NCI-H1092 treated with DMSO at 0.1 percent for 48 hours (cell line): ENCODE measurements at places on chromosomes 13 and 19.
A peak's percentile ranks its signal among the peaks of the same experiment; 100 is the strongest.

DNA sequence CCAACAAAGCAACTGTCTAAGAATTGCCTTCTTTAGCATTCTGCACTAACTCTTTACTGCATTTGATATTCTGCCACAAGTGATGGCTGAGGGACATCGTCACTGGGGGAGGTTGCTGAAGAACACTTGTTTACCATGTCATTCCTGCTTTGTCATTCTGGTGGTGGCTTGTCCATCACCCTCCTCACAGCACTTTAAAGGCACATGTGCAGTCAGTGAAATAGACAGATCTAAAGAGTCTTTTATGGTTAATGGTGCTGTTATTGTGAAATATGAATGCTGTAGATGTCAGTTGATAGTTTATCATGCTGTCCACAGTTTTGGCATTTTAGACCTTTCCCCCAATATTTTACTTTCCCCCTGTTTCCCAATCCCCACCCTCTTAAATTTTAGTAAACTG is 120.9 kb upstream of the TSC22D1 start:
- no peak for DNase-seq

DNA sequence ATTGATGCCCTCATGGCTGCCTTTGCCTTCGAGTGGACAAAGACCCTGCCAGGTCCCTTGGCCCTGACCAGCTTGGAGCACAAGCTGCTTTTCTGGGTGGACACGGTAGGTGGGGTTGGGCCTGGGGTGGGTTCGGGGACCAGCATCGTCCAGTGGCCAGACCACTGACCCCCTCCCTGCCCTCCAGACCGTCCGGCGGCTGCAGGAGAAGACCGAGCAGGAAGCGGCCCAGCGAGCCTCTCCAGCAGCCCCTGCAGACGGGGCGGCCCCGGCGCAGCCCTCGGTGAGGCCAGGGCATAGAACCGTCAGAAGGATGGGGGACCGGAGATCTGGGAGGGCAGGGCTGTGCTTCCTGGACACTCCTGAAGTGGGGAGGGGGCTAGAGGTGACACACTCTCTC is 10.6 kb downstream of the CAMSAP3 start:
- DNase-seq = no peak

DNA sequence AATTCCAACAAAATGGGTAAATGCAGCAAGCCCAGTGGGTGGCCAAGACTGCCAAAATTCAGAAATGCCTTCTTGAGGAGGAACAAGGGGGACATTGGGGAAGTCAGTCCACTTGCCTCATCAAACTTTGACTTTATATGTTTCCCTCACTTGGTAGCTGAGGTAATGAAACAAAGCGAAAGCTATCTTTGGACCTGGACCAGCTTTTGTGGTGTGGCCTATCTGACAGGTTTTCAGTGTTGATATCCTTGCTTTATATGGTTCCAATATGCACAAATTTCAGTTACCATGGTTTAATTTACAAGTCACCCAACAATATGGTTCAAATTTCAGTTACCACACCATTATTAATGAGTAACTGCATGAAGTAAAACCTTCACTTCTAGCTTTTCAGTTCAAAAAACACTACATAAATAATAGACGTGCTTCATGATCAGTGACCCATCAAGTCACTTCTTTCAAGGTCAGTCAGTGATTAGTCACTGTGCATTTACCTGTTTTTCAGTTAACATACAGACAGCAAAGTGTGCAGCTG is 17.7 kb upstream of the POU4F1 start:
- no peak for DNase-seq

- no peak for DNase-seq
These were observed 289.8 kb downstream of the COG6 start for GRCh38 chr13:39945226-39945625.

DNA sequence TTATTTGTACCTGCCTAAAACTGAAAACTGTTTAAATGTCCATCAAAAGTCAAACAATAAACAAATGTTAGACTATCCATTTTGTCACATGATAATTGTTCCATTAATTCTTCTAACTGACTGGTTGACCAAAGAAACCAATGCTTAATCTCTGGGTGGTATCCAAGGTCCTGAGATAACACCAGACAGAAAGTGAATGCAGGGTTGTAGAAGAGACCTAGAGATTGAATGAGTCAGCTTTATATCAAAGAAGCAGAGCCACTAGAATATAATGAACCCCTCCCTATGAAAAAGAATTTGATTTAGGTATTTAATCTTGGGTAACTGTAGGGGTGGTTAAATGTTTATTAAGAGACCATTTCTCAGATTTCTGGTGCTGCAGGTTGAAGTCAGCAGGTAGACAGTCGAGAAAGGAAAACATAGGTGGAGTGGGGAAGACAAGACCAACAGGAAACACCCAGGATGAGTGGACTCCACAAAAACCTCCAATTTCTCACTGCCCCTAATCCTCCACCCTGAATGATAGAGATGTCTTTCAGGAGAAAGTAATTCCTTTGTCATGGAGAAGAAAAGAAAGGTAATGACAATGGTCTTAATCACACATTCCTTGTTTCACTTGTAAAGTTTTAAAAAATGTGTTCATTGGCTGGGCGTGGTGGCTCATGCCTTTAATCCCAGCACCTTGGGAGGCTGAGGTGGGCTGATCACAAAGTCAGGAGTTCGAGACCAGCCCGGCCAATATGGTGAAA is 536.4 kb downstream of the IRS2 start:
- DNase-seq = no peak

GRCh38 chr19:5799247-5800241 is 5.3 kb upstream of the NRTN start:
- DNase-seq = peak; percentile 76

DNA sequence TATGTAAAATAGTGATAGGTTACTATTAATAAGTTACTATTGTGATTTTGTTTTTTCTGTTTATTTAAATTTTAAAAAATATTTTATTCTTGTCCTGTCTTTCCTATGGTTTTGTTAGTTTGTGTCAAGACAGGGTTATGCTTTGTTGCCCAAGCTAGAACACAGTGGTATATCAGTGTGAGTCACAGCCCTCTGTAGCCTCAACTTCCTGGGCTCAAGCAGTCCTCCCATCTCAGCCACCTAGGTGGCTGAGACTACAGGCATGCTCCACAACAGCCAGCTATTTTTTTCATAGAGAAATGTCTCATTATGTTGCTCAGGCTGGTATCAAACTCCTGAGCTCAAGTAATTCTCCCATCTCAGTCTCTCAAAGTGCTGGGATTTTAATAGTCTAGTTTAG is 99.5 kb downstream of the ZNF675 start:
- DNase-seq = no peak

DNA sequence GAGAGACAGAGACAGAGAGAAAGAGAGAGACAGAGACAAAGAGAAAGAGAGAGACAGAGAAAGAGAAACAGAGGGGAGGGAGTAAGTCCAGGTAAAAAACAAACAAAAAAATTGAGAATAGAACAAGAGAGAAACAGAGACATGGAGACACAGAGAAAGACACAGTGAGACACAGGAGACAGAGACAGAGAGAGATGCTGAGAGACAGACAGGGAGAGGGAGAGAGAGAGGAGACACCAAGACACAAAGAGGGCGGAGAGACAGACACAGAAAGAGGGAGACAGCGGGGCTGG is 5.8 kb upstream of the PROZ start:
- peak; percentile 35 for DNase-seq

GRCh38 chr19:58054901-58055874 is 3.9 kb upstream of the ZNF135 start:
- peak; percentile 67 for DNase-seq

DNA sequence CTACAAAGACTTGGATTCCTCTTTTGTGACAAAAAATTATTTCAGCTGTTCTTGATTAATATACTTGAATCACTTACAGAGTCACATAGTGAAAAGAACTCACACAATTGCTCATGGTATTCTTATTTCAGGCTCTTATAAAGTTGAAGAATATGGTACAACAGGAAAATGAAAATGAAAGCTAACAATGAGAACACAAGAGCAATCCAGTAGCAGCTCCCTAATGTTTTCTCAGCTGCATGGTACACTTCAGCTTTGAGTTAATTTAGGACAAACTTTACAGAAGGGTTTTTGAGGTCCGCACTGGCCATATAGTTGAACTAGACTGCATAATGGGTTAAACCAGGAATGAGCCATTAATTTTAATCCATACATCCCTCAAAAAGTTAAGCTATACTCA is 1261.8 kb downstream of the SLITRK5 start:
- DNase-seq = peak; percentile 17

DNA sequence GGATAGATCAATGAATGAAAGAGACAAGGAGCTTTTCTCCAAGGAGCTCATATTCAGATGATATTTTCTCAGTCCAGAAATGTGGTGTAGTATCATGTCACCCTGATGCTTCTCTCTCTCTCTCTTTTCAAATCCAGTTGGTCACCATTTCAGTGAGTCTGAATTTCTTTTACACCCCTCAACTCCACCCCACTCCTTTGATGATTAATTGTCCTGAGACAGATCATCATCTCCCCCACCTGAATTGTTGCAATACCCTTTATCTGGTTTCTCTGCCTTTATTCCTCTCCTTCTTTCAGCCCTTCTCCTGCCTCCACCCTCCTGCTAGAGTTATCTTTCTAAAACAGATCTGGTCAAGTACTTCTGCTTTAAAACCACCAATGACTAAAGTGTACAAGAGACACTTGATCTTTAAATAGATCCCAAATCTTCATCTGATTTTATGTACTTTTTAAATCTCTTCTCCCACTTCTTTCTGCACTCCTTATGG is 299.8 kb downstream of the KLF5 start:
- no peak for DNase-seq

- no peak for DNase-seq
These were observed 60.0 kb upstream of the GPR183 start for GRCh38 chr13:99367106-99367616.

GRCh38 chr13:109715902-109716301 is 70.5 kb downstream of the IRS2 start:
- no peak for DNase-seq

GRCh38 chr19:16457195-16457953 is 14.4 kb downstream of the EPS15L1 start:
- peak; percentile 33 for DNase-seq

DNA sequence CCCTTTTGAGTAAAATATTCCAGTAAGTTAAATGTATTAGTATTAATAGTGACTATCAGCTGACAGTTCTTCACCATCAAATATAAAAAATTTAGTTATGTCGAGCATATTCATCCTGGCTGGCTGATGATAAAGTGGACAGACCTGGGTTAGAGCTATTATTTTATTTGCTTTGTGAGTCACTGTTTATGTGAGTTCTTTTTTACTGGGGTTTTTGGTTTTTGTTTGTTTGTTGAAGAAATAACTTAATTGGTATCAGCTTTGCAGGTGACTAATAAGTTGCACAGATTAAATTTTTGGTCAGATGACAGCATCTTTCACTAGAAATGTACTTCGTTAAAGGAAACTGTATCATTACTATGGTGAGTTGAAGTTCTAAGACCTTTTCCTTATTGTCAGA is 224.7 kb downstream of the GGACT start:
- no peak for DNase-seq

DNA sequence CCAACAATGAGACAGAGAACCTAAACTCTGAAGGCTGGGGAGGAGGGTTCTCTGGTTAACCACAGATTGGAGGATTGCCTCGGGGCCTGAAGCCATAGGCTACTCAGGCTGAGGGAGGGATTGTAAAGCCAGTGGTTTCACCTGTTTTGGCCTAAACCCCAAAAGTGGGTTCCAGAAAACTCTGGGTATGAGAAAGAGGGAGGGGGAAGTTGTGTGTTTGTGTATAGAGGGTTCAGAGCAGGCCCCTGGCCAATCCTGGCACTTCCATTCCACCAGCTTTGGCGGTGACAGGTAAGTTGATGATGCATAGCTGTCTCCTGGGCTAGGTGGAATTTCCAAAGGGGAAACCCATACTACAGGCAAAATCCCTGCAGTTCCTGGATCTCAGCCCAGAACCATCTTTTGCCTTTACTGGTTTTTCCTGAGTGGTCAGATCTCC is 13.5 kb upstream of the CCDC97 start:
- DNase-seq = no peak

DNA sequence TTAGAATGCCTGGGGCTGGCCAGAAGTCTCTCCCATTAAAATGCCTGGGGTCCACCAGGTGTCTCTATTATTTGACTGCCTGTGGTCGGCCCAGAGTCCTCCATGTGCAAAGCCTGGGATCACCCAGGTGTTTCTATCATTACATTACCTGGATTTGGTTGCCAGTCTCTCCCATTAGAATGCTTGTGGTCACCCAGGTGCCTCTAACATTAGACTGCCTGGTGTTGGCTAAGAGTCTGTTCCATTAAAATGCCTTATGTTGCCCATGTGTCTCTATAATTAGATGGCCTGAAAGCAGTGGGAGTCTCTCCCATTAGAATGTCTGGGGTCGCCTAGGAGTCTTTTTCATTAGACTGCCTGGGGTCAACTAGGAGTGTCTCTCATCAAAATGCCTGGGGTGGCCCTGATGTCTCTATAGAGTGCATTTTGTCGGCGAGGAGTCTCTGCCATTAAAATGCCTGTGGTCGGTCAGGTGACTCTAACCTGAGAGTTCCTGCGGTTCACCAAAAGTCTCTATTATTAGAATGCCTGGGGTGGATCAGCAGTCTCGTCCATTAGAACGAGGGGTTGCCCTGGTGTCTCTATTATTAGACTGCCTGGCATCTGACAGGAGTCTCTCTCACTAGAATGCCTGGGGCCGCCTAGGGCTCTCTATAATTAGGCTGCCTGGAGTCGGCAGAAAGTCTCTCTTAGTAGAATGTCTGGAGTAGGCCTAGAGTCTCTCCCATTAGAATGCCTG is 1540.5 kb downstream of the UQCRFS1 start:
- no peak for DNase-seq

DNA sequence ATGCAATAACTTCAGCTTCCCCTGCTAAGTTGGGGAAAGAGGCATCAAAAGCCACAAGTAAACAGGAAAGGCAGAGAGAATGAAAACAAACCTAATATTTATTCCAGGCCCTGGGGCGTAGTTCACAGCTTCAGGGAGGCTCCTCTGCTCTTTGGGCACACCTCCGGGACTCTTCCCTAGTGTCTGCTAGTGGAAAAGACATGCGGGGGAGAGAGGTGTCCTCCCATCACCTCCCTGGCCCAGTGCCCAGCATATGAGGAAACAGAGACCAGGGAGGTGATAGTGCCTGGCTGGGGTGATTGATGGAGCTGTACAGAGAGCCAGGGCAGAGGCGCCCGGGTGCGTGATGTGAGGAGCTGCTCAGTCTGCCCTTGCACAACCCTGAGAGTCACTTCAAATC is 71.0 kb downstream of the RASL11A start:
- no peak for DNase-seq

GRCh38 chr13:29886446-29886845 is 36.0 kb upstream of the UBL3 start:
- DNase-seq = no peak

GRCh38 chr19:52170304-52170703 is 1.1 kb downstream of the ZNF836 start:
- no peak for DNase-seq
